Hematopoietic multipotent progenitor cell treated with erythropoietin and hydrocortisone succinate and interleukin-3 and kit ligand, for 17 days (in vitro differentiated cells): ENCODE measurements at places on chromosomes 7 and 10.

GRCh38 chr7:85764034-85764433 is 577.2 kb upstream of the SEMA3D start:
- no peak for DNase-seq

- DNase-seq = no peak
Measured at GRCh38 chr7:38453826-38454225, 177.3 kb downstream of the AMPH start.

DNA sequence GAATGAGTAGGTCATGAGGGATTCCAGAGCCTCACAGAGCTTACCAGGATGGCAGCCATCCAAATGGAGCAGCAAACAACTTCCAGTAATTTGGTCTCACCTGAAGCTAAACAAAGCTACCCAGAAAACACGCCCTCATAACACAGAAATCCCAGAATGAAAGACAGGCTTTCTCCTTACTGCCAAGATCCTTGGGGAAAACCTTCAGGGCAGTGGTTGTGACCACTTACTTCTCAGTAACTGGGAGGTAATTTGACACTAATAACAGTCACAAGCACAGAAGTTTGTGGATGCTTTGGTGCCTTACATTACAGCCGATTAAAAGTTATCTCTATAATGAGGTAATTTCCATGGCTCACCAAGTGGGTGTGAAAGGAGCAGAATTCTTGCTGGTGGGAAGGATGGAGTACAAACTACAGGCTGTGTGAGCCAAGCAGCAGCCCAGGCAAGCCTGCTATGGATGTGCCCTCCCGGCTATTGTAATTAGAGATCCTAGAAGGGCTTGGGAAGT is 10.4 kb downstream of the WDR91 start:
- no peak for DNase-seq

GRCh38 chr10:71729161-71729636 is 9.6 kb upstream of the C10orf105 start:
- DNase-seq = peak; percentile 78

- peak; percentile 81 for DNase-seq
Measured at GRCh38 chr7:155598810-155599210, 45.7 kb upstream of the RBM33 start.

DNA sequence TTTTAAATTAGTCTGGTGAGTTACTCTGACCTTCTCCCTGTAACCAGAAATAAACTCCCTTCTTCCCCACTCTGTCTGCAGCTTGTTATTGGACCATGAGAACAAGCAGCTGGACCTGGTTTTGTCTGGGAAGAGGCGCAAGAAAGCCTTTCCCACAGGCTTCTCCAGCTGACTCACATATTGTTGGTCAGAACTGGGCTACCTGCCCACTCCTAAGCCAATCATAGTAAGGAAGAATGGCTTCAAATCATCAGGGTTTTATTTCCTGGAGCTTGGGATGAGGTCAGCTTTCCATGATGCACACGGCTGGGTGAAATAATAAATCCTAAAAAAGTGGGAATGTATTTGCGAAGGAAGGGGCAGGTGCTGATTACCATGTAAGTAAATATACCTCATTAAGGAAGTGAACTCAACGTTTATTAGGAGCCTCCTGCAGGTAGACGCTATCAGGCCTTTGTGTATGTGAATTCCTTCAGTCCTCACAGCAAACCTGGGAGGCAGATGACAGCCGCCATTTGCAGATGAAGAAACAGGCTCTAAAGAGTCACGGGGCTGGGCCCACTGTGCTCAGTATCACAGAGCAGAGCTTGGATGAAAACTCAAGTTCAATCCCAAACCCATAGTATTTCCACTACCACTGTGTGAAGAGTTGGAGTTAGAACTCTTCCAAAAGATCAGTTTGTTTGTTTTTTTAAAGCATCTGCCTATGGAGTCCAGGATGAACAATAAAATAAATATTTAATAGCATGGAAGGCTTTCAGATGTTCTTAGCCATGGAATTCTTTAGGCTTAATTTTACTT is 32.8 kb downstream of the IL15RA start:
- no peak for DNase-seq

- no peak for DNase-seq
Measured at GRCh38 chr10:44807451-44807850, 103.7 kb upstream of the TMEM72 start.

DNA sequence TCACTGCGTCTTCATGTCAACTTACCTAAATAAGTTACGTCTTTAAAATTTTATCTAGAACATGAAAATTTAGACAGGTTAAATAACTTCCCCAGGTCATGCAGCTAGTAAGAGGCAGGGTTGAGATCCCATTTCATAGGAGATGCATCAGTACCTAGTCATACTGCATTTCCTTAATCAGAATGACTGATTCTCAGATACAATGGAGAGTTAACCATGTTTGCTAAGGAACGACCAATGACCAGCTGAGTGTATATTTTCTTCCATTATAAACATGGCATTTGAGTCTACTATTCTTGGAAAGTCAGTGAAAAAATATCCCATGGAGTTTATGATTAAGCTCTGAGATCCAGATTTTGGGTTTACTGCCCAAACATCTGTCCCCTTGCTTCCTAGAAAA is 39.6 kb downstream of the ENTPD1 start:
- no peak for DNase-seq

DNA sequence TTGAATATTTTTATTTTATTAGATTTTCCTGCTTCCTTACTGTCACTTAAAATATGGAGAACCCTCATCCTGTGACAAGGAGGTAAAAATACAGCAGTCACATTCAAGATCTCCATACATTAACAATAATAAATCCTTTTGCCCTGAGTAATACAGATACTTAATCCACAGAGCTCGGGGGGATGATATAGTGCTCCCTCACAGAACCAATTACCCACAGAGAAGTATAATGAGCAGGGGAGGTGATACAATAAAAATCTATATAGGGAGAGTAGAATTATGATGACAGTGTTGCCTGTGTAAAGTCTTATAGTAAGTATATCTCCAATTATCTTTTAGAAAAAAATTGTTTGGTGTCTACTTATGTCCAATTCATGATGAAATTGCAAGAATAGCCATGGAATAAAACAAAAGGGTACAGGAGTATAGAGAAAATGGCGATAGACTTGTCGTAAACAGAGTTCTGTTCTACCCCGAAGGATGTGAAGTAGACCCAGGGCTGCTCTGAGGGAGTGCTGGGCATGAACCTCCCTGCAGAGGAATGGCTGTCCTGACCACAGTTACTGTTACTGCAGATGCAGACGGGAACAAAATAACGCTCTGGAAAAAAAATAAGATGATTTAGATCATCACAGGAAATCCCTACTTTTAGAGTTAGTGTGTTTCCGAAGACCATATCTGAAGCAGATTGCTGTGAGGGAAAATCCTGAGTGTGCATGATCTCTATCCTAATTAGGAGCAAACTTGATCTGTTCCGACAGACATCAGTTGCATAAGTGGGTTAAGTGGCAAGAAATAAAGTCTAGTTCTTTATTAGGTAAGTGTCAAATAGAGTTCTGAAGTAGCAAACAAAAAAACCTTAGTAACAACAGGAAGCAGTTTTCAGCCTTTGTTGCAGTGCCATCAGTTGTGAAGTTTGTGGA is 123.7 kb downstream of the KAT6B start:
- no peak for DNase-seq

DNA sequence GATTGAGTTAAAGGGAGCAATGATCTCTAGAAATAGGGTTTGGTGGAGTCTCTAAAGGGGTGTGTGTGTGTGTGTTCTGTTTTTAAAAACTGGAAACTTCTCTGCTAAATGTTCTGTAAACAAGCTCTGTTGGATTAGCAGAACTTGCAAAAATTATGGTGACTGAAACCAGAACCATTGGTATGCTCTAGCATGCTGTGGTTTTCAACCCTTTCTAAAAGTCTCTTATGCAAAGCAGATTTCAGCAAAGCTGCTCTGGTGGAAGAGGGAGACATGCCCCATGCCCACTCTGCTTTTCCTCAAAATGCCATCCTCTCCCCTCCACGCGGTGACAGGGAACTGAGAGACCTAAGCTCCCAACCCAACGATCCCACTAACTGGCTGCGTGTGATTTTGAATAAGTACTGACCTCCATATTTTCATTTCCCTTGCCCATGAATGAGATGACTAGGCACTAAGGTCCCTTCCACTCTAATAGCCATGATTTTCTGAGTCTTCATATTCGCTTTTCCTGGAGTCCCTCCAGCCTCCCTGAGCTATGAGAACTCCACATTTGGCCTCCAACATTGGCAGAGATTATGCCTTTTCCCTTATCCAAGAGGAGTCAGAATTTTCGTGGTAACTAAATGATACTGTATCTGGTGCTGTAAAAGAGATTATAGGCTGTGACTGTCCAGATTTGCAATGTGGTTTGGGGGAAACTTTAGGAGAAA is 117.3 kb upstream of the PALS2 start:
- no peak for DNase-seq

GRCh38 chr7:48595756-48596155 is 328.6 kb upstream of the CDC14C start:
- DNase-seq = no peak

DNA sequence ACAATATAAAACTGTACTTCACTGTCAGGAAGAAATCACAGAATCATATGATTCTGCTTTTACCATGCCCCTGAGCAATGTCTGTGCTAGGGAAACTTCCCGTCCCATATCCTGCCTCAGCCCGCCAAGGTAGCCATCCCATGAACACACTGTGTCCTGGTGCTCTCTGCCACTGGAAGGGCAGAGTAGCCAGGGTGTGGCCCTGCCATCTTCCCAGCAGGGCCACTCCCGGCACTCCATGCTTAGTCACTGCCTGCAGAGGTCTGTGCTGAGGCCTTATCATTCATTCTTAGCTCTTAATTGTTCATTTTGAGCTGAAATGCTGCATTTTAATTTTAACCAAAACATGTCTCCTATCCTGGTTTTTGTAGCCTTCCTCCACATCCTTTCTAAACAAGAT is 31.8 kb downstream of the AP3M1 start:
- DNase-seq = peak; percentile 44

DNA sequence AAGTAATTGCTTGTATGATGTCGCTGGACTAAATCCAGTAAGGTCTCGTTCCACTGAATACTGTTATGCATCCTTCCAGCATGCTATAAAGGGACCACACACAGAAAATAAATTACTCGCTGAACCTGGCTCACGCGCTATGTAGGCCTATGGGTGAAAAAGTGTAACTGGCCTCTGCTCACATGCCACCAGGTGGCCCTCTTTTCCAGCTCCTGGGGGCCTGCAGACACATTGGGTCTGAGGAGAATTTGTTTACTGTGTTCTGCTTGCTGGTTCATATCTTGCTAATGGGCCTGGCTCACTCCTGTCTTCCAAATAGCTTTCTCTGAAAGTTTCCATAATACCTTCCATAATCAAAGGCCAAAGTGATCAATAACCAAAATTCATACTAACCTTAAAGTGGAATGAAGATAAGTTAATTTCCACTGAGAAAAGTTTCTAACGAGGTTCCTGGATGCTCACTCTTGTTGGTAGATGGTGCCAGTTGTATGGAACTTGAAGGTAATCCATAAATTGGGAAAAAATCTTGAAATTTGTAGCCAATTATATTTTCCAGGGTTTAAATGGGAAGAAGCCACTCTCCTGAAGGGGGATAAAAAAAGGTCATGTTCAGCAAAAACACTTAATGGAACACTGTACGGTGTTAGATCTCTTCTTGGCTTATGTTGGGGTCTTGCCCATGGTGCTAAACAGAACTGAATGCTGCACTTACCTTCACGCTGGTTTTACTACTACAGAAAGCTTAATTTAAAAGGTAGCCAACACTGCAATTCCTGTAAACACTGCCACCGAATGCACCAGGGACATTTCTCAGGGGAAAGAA is 27.0 kb upstream of the ZPBP start:
- no peak for DNase-seq
